ENCODE measurements at places on chromosomes 7 and 10.

GRCh38 chr7:114409750-114410149, 4.9 kb upstream of the FOXP2 start:
- no peak for DNase-seq

- DNase-seq: no peak
Measured at GRCh38 chr10:77403761-77404160, 233.8 kb downstream of the KCNMA1 start.

- DNase-seq: peak; percentile 72
Measured at GRCh38 chr10:21336476-21337170, 188.9 kb downstream of the SKIDA1 start.

GRCh38 chr10:95289921-95290421, 832 bp downstream of the PDLIM1 start:
- DNase-seq: no peak

- DNase-seq: no peak
Measured at GRCh38 chr10:1665021-1665661, 72.2 kb downstream of the ADARB2 start.

- no peak for DNase-seq
Measured at GRCh38 chr7:116216956-116217571, 6.7 kb downstream of the TES start.

GRCh38 chr7:149084407-149084806, 6.1 kb downstream of the ZNF786 start:
- DNase-seq: no peak
